ENCODE measurements at places on chromosomes 1 and 21.

DNA sequence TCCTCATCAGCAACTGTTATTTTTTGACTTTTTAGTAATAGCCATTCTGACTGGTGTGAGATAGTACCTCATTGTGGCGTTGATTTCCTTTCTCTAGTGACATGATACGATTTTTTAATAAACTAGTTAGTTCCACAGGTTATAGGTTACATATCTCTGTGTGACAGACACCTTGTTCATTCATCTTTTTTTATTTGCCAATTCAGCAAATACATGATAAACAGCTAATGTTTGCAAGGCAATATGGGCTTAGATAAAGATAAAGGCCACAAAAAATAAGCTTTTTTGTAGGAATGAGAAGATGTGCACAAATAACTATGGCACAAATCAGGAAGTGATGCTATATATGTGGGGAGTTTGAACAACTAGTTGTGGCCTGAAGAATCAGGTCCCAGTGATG, 366.8 kb downstream of the HLX start:
- no peak for DNase-seq

DNA sequence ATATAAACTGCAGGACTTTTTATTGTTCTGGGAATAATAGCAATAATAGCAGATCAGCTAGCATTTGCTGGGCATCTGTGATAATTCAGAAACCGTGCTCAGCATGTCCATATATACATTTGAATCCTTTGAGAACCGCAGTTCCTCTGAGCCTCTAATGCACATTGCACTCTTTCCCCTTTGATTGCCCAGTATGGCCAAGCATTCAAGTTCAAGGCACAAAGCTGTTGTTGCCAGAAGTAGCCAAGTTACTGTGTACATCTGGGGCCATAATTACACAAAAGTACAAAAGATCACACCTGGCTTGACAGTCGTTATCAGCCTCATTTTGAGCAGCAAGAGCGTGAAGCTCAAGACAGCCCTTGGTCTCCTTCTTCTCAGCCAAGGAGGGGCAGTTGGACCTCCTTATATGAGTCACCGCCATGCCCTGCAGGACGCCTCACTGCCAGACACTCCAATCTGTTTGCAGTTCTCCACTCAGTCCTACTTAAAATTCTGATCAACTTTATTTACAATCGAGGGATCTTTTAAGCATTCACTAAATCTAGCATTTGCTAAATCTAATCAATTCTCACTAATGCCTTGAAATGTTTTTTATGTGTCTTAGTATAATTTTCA, 216.0 kb downstream of the SLC35F3 start:
- no peak for DNase-seq

DNA sequence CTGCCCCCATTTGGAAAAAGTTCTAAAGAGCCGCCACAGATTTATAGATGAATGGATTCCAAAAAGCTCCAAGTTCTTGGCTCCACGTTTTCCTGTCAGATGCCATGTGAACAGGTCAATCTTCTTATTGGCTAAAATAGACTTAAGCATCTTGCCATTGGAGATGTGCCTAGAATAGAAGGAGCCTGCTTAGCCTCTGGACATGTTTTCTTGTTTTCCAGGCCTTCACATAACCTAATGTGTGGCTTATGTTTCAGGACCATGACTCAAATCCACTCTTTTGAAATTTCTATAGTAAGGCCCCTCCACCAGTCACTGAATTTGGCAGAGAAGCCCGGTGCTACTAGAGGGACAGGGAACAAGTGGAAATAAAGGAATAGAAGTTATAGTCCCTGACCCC, 31.5 kb downstream of the PHC2 start:
- no peak for DNase-seq

DNA sequence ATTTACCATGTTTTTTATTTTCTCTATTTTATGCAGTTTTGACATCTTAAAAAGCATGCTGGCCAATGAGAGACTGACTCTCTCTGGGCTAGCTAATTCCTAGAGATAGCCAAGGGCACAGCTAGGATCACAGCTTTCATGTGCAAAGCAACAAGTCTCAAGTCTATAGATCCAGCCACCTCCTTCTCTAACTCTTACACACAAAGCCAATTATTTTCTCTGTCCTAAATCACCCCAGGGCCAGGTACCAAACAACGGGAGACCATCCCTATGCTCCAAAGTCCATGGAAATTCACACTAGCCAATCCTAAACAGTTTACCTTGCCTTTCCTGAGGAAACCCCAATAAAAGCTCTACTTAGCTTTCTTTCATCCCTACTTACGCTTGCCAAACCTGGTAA, 38.0 kb downstream of the ARHGAP29 start:
- DNase-seq: no peak

GRCh38 chr1:180510882-180511281, 8.5 kb upstream of the ACBD6 start:
- no peak for DNase-seq

DNA sequence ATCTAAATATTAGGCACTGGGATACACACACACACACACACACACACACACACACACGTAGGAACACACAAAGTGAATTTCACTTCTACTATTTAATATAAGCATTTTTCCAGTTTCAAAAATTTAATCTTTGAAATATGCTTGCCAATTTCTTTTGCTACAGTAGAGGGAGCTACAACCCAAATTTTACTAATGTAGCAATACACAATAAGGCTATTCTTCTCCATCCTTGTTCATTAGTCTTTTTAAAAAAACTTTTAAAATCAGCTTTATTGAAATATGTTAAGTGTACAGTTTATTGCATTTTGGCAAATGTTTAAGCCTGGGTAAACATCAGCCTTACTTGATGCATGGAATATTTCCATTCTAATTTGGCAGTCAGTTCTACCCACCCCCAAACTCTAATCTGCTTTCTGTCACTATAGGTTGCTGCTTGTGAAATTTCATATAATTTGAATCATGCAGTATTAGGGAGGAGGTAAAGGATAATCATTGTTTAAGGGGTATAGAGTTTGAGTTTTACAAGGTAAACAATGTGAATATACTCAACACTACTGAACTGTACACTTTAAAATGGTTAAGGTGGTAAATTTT, 93.0 kb upstream of the TENT5C start:
- DNase-seq: no peak

DNA sequence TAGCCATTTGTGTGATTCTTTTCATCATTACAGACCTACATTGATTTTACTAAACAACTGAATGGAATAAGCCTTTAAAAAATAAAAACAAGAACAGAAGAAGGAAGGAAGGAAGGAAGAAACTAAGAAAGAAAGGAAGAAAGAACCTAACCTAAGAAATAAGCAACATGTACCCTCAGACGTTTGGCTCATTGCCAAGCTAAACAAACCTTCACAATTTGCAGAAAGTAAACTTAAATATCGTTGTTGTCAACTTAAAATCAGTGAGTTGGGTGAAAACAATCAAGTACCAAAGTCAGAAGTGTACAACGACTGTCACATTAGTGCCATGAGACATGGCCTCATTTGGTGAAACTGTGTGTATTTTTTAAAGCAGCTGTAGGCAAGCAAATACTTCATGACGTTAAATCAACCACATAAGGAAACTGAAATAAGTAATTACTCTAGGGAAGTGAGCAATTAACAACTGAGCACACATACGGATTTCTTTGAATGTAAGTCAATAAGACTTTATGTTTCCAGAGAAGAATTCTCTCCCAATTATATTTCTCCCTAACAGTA, 313.1 kb upstream of the TMPRSS15 start:
- no peak for DNase-seq

- DNase-seq: no peak
Measured at GRCh38 chr1:160818207-160818937, 22.4 kb downstream of the LY9 start.

GRCh38 chr1:68278221-68278620, 45.9 kb upstream of the WLS start:
- no peak for DNase-seq

DNA sequence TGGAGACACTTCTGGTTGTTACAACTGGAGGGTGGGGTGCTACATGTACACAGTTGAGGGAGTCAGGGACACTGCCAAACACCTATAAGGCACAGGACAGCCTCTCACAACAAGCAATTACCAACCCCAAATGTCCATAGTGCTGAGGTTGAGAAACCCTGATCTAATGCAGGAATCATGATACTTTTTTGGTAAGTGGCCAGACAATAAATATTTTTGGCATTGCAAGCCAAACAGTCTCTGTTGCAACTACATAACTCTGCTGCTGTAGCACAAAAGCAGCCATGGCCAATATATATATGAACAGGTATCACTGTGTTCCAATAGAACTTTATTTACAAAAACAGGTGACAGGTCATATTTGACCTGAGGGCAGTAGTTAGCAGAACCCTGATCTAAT, 177.5 kb downstream of the ASTN1 start:
- DNase-seq: peak; percentile 22

DNA sequence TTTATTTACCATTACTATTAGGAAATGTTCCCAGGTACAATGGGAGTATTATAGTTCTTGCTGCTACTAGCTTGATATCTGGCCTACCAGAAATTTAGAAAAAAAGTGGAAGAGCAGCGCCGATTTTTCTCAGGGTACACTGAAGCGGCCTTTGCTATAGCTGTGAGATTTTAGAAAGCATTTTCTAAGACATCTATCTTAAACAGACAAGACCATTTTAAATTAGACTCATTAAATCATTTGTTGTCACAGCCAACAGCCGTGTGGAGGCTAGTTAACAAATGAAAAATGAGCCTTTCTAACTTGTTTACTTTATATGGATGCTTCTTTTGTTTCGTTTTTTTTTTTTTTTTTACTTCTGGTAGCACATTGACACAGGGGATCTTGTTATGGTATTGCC, 183.2 kb upstream of the ZRANB2 start:
- no peak for DNase-seq

- DNase-seq: peak; percentile 82
Measured at GRCh38 chr1:180167721-180168467, 13.2 kb downstream of the QSOX1 start.

DNA sequence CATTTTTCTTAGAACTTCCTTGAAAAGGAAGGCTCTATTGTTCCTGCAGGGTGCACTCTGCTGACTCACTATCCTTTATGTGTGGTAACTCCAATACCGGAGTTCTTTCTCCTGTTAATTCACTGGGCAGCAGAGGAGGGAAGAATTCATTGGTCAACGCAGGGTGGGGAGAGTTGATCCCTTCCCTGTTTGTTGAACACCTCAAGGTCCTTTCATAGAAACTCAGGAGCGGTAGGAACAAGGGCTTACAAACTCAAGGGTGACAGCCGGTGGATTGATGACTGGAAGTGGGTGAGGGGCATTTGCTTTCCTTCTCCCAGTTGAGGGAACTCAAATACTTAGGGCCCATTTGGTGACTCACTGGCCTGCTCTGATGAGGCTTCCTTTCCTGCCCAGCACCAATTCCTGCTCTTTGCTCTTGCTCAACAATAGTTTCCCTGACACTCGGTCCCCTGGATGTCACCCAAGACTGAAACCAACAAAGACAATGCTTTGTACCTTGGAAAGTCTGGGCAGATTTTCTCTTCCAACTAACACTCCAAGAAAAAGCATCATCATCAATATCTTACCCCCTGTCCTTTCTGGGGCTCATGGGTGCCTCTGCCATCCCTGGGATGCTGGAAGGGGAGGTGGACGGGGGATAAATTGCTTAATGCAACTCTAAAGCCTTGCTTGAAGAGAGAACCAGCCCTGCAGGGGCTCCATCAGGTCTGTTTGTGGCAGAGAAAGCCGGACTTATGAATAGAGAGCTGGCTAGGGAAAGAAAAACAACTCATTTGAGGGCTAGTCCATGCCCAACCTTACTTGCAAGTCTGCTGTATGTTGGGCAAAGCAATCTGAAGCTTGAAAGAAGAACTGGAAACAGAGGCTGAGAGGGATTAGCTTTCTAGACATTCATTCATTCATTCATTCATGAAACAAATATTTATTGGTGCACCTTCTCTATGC, 9.3 kb downstream of the SLC26A9 start:
- DNase-seq: peak; percentile 65

DNA sequence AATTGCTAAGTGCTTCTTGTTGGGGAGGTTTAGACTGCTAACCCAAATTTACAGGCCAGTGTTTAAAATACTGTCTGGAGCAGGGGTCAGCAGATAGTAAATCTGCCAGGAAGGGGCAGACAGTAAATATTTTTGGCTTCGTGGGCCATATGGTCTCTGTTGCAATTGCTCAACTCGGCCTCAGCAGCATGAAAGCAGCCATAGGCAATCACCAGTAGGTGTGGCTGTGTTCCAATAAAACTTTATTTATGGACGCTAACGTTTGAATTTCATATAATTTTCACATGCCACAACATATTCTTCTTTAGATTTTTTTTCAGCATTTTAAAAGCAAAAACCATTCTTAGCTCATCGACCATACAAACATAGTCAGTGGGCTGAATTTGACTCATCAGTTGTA, 172.7 kb downstream of the BRINP2 start:
- no peak for DNase-seq

- DNase-seq: no peak
Measured at GRCh38 chr1:160047111-160047991, 15.6 kb upstream of the PIGM start.

DNA sequence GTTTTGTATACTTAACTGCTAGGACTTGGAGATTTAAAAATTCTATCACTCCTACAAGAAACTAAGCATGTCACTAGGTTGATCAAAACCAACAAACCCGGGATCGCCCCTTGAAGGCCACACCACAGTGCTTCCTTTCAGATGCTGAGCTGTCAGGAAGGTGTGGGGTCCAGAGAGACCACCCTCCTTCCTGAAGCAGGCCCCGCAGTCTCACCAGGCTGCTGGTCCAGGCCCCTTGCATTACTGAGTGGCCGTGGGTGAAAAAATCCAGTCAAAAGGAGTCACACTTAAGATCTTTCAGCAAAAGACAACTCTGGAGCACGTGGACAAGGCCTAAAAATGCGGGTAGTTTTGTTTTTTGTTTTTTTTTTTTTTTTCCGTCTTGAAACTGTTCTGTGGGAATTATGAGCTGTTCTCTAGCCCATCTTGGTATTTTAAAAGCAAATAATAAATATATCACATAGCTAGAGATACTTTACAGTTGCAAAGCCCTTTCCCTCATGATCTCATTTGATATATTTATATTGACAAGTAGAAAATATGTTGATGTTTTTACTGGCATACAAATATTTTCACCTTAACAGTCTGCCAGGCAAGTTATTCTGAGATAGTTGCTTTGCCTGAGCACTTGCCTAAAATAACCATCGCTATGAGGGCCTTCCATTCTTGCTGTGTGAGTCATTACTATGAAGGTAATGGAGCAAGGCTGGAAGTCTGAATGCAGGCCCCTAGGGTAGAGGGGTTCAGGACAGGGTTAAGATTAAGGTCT, 73.1 kb upstream of the EDEM3 start:
- no peak for DNase-seq

DNA sequence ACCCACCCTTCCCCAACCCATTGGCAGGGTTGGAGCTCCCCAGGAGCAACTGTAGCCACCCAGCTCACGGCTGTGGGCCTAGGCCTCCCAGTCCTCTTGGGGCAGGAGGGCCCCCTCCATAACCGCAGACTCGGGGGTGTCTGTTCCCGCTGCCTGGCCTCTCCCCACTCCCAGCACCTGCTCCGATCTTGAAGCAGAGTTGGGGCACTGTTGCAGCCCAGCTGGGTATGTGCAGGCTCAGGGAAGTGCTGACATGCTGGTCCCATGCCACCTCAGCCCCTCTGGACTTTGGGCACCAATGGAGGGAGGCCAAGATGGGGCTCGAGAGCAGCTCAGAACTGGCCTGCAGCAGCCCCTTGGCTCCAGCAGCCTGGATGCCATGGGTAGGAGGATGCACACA, 54.8 kb upstream of the KRTAP11-1 start:
- DNase-seq: no peak

- DNase-seq: peak; percentile 50
Measured at GRCh38 chr1:107531065-107531908, 390.4 kb downstream of the NTNG1 start.

All from epithelial cell of prostate (primary cell).